ENCODE measurements at places on chromosomes 3 and 15. TPM values are rescaled to one million over a fixed set of nuclear protein-coding genes. Genes with fewer than 3 reads are reported as not detected.

DNA sequence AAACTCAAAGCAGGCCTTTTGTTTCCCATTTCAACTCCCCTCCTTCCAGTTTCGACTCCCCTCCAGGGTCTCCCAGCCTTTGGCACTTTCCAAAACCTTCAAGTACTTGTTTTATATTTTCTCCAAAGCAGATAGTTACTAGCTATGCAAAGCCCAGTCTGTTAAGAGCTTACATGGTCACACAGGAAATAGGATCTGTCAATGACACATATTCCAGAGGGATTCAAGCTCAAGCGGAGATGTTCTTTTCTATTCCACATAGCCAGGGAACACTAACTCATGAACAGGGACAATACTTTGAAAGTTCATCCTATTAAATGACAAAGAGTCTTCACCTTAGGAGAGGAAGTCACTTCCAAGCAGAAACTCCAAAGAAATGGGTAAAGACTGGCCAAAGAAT lies 18.6 kb downstream of the SUCLG2 start:
- no peak for DNase-seq
- peak overlapping the region; percentile 56 for H3K4me3 ChIP-seq
- no peaks in the 10 kb centered on the region for H3K27me3 ChIP-seq
- peak overlapping the region; percentile 16 for H3K27ac ChIP-seq

DNA sequence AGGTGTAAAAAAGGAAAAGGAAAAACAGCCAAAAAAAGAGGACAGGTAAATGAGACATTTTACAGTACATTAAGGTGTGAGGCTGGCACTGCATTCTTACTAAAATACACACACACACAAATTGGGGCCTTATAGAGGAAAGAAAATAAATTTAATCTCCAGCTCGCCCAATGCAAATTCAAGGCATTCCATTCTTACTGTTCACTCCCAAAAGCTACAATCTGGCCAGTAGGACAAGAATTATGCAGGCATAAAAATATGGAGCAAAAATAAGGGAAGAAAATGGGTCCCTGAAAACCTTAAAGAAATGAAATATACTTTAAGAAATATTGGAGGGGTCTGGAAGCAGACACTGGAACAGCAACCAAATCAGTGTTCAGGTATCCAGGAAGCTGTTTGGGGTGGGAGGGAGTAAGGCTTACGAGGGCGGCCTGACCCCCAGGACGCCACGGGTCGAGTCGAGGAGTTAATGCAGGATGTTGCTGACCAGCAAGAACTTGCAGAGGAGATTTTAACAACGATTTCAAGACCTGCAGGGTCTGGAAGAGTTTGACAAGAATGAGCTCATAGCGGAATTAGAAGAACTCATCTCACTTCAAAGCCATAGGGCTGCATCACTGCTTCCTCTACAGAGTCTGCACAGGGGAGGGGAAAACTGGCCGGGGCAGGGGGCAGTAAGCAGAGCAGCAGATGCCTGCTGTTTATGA lies 245.5 kb downstream of the TBL1XR1 start:
- H3K27ac ChIP-seq: no peak overlapping the region
- peaks cover 14% of the 10 kb centered on the region for H3K27me3 ChIP-seq
- H3K4me1 ChIP-seq: peaks cover 13% of the 10 kb centered on the region
- no peaks in the 10 kb centered on the region for H3K36me3 ChIP-seq
- DNase-seq: no peak

DNA sequence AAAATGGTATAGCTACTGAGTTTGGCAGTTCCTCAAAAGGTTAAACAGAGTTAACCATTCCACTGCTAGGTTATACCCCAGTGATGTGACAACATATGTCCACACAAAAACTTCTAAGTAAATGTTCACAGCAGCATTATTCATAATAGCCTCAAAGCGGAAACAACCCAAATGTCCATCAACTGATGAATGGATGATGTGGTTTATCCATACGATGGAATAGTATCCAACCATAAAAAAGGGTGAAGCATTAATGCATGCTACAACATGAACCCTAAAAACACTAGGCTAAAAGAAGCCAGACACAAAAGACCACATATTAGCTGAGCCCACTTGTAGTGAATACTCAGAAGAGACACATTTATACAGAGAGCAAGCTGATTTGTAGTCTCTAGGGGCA lies 9.0 kb downstream of the XXYLT1 start:
- H3K27me3 ChIP-seq: no peaks in the 10 kb centered on the region
- H3K27ac ChIP-seq: no peak overlapping the region
- H3K36me3 ChIP-seq: no peaks in the 10 kb centered on the region

- H3K27me3 ChIP-seq: no peaks in the 10 kb centered on the region
- DNase-seq: no peak
- no peak overlapping the region for H3K27ac ChIP-seq
- H3K36me3 ChIP-seq: peaks cover 3% of the 10 kb centered on the region
These were observed 113.2 kb downstream of the TCF12 start for GRCh38 chr15:57031605-57032004.

RAB7A gene
- 204 TPM for total RNA-seq
